ENCODE measurements at places on chromosomes 2 and 18.

DNA sequence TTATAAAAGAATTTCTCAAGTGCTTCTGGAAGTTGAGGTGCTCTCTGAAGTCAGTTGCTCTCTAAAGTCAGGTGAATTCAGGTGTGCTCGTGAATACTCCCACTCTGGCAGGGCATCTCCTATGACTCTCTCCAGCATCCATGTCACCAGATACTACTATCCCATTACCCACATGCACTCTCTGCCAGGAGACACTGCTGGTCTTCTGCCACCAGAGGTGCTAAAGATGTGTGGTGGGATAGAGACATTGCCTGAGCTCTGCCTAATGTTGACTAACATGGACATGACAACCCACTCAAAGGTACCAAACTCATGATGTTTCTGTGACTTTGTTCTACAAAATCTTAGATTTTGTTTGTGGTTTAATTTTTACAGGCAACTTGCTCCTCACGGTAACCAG is 106.4 kb upstream of the HNRNPA3 start:
- no peak for DNase-seq

- DNase-seq, result no peak
Measured at GRCh38 chr2:200502196-200502595, 7.7 kb downstream of the KCTD18 start.

DNA sequence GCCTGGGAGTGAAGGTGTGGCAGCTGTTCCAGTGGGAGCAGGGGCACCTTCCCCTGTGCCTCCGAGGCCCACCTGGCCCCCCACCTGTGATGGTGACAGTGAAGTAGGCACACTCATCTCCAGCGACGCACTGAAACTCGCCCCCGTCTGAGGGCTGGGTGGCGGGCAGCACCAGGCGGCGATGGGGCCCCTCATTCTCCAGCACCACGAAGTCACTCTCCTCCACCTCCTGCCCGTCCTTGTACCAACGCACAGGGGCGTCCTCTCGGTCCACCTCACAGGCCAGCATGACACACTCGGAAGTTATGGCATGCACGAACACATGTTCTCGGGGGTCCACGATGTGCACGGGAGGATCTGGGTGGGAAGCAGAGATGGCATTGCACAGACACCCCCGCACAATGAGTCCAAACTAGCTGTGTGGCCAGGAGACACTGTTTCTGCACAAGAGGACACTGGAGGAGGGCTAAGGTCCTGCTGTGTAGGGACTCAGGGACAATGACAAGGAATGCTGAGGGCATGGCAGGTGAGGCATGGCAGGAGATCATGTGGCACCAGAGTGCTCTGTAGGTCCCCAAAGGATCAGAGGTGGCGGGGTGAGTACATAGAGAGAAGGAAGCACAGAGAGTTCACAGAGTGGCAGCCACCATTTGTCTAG is 7.9 kb downstream of the OBSL1 start:
- no peak for DNase-seq

- peak; percentile 45 for DNase-seq
Measured at GRCh38 chr2:157820193-157820592, 55.9 kb downstream of the ACVR1 start.

GRCh38 chr2:11949732-11950523 is 203.5 kb downstream of the LPIN1 start:
- no peak for DNase-seq

DNA sequence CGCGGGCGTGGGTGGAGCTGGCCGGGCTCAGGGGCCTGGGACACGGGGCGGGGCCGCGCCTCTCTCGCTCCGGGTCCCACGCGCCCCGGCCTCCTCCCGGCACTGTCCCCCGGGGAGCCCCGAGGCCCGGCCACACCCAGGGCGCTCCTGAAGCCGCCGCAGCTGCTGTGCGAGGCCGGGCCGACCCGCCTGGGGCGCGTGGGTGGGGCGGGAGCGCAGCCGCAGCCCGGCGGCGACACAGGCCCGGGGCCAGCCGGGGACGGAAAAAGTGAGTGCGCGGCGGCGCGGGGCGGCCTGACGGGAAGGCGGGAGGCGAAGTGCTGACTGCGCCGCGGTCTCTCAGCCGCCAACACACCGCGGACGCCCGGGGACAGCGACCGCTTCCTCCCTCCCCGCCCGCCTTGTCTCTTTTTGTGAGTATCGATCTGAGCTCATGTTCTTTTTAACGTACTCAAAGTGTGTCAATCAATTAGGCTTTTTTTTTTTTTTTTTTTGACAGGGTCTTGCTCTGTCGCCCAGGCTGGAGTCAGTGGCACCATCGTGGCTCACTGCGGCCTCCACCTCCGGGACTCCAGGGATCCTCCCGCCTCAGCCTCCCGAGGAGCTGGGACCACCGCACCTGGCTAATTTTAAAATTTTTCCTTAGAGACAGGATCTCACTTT is 14.5 kb downstream of the PDCD1 start:
- peak; percentile 23 for DNase-seq

DNA sequence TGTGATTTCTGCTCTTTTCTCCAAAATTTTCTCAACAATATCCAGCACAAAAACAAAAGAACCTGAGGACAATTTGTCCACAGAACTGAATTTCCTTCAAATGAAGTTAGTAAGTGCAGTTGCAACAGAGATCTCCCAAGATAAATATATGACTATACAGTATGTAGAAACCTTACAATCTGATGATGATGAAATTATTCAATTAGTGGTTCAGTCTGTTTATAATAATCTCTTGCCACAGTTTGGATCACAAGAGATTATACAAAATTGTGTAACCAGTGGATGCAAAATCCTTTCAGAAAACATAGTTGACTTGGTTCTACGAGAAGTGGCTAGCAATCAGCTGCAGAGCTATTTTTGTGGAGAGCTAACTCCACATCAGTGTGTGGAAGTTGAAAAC is 68.7 kb downstream of the FSIP2 start:
- DNase-seq, result peak; percentile 50

DNA sequence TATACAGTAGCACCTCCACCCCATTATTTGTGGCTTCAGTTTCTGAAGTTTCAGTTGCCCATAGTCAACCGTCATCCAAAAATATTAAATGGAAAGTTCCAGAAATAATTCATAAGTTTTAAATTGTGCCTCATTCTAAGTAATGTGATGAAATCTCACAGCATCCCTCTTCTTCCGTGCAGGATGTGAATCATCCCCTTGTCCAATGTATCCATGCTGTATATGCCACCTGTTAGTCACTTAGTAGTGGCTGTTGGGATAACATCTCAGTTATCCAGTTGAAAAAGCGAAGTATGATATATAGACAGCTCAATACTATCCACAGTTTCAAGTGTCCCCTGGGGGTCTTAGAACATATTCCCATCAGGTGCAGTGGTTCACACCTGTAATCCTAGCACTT is 119.1 kb upstream of the OTX1 start:
- DNase-seq, result peak; percentile 28

Data from fibroblast of mammary gland (primary cell).